ENCODE measurements at places on chromosomes 1 and 21.

GRCh38 chr1:160997323-160998038, 23.5 kb downstream of the F11R start:
- DNase-seq = no peak

- no peak for DNase-seq
These were observed 151.1 kb upstream of the DPT start for GRCh38 chr1:168879896-168880734.

DNA sequence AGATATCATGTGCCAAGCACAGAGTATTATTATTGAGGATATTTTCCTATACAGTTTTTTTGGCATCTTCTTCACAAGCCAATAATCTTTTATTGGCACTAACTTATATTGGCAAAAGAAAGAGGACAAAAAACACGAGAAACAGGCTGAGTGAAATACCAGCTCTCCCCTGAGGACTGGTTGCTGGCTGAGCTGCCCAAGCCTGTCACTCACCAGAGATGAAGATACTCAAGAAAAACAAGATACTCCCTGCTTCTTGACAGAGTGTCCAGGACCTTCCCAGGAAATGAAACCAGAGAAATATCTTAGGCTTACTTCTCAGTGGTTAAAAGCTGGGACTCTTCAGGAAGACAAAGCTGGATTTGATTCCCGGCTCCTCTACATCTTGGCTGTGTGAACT, 35.9 kb upstream of the ATP1B1 start:
- DNase-seq = no peak

- peak; percentile 23 for DNase-seq
These were observed 122.7 kb downstream of the LMO4 start for GRCh38 chr1:87451229-87451920.

DNA sequence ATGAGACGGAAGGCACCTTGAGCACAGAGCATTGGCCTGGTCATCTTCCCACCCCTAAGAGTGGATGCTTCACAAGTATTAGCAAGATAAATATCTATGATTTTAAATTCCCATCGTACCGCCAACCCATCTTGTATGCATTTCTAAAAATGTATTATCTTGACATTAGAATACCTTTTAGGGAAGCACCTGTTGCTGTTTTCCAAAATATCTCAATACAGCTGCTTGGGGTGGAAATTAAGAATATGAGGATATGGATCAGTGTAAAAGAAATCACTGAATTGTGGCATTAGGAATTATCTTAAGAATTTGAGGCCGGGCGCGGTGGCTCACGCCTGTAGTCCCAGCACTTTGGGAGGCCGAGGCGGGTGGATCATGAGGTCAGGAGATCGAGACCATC, 166.3 kb downstream of the ETS2 start:
- no peak for DNase-seq

- DNase-seq = no peak
These were observed 281.3 kb downstream of the VAV3 start for GRCh38 chr1:107683683-107684082.

DNA sequence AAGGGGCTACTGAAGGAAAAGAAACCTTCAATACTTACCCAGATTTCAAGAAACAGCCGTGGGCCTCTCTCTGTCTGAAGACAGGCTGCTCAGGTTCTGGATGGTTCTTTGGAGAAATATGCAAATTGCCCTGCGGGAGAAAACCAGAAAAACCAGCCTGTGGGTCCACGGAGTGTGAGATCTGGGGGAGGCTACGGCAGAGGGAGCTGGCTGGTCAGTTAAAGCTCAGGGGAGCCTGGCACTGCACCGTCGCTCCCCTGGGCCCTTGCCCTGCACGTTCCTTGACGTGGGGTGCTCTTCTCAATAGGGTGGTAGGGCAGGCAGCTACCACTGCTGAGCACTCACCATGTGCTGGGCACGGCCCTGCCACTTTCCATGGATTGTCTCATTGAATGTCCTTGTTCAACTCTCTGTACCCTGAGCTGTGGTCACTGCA, 12.7 kb downstream of the TMCO4 start:
- no peak for DNase-seq

DNA sequence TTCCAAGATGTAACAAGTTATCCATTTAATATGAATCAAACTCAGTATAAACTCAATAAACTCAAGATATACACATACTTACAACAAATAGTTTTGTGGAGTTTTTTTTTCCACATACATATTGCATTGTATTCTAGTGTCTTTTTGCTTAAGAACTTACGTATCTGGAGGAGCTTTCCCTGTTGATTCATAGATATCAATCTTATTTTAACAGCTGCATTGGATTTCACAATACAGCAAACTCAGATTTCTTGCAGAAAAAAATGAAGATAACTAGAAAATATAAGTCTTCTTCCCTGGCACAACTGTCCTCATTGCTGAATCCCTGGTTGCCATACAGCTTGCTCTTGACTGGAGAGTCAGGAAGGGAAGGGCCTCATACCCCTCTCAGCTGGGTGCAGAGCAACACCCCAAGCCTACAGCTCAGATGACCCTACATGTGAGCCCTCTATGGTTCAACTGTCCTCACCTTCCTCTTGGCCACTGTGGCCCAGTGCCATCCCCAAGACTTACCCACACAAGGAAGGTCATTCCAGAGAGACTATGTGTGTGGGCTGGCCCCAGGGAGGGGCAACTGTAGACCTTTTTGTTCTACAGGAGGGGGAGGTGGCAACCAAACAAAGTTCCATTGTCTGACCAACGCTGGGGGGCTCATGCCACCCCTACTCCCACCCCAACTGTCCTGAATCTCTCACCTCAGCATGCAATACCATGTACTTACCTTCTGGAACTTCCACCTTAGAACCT, 1.7 kb downstream of the MPZ start:
- no peak for DNase-seq

GRCh38 chr1:45673956-45674355, 12.4 kb downstream of the GPBP1L1 start:
- DNase-seq = no peak

DNA sequence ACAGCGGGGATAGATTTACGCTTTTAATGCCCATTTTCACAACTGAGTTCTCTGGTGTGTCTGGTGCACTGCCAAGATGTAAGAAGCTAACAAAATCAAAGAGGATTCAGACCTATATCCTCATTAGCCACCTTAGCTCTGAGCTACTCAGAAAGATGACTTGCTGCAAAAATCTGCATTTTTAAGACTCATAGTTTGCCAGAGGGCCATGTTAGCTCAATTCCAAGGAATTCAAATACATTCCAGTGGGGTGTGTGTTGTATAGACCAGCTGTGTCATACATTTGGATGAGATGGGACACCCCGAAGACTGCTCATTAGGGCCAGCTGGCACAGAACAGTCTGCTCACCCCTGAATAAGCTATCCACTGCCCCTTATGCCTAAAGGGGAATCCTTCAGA, 8.9 kb downstream of the DENND2D start:
- peak; percentile 63 for DNase-seq

DNA sequence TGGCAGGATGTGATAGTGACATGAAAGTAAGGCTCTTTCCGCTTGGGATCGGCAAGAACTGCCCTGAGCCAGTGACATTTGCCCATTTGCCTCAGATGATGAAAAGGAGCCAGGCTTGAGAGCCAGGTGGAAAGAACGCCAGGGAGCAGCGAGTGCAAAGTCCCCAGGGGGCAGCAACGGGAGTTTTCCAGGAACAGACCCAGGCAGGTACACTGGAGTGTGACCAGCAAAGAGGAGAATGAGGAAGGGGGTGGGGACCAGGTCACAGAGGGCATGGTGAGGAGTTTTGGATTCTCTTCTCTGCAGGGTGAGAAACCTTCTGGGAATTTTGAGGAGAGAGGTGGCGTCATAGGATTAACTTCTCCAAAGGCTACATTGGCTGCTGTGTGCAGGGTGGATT, 10.8 kb upstream of the ETS2 start:
- no peak for DNase-seq

- no peak for DNase-seq
These were observed 6.1 kb downstream of the PARK7 start for GRCh38 chr1:7967651-7968050.

DNA sequence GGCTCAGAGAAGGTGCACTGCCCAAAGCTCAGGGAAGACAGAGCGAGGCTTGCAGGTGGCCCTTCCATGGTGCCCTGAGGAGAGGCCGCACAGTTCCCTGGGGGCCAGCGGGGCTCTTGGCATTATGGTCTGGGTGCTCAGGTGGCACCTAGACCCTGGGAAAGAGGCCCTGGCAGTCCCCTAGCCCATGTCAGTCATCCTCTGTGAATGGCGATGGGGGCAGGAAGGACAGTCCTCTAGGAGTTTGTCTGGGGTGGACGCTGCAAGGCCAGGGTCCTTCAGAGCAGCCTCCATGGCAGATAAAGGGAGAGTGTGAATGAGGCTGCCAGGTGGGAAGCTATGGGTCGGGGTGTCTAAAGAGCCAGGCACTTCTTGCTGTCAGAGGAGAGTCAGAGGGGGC, 345.9 kb upstream of the VAMP3 start:
- no peak for DNase-seq

- DNase-seq = no peak
These were observed 121.2 kb downstream of the LMX1A start for GRCh38 chr1:165235155-165235776.

DNA sequence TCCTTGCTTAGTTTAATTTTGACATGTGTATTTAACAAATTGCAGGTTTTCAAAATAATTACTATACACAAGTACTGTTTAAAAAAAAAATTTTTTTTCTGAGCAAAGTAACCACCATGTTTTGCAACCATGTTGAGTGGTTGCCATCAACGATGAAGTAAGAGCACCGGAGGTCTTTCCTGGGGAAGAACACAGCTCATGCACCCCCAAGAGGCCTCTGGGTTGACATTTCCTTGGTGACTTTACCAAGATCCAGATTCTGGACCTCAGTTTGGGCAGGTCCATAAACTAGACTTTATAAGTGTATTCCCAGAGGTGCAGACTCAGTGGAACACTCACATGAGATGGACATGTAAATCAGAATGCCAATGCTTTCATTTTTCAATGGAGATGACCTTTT, 36.8 kb upstream of the RALGPS2 start:
- no peak for DNase-seq

DNA sequence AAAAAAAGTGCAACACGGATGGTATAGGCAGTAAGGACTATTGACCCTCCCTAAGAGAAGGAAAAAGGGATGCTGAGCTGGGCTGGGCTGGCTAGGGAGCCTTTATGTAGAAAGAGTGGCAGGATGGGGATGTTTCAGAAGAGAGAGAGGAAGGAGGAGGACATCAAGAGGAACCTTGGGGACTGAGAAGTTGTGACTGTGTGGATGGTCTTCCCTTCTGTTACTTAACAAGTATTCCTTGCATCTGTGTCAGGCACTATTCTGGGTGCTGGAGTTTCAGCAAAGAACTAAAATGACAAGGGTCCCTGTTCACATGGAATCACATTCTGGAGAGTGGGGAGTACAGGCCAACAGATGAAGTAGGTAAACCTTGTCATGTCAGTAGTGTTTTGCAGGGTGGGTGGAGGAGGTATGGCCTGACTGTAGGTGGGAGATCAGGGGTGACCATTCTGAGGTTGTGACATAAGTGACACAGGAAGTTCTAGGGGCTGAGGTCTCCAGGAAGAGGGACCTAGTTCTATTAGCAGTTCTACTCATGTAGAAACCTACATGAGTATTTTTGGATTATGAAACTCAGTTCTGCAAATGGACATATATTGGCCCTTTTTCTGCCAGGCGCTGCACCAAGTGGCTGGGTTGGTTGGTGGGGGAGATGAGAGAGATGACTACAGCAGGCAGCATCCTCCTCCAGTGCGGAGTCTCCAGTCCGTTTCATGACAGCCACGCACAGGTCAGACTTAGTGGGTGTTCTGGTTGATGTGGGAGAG, 53.8 kb downstream of the PRDM2 start:
- no peak for DNase-seq

GRCh38 chr1:63322944-63323864, 837 bp downstream of the FOXD3 start:
- no peak for DNase-seq

DNA sequence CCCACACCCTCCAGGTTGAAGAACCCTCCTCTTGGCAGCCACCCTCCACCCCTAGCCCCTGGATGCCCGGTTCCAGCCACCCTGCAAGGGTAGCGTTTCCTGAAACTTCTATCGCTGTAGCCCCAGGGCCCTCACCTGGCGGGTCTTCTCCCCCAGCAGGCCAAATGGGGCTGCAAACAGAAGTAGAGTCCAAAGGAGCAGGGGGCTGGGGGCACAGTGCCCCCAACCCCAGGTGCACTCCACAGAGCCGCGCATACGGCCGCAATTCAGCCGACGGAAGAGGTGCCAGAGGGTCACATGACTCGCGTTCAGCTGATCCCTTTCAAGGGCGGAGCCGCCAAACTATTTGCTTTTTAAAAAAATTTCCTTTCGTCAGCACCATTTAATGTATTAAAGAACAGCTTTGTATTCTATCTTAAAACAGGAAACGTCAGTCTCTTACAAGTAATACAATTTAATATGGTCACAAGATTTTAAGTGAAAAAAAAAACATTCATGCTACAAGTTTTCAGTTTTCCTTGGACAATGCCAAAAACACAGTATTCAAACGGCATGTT, at the start of gene GLMP:
Gene GLMP, minus strand, starts transcription at position 289 of the 557 bp plus-strand sequence. Its CDS starts 34 bp downstream, at position 255.
- no peak for DNase-seq

DNA sequence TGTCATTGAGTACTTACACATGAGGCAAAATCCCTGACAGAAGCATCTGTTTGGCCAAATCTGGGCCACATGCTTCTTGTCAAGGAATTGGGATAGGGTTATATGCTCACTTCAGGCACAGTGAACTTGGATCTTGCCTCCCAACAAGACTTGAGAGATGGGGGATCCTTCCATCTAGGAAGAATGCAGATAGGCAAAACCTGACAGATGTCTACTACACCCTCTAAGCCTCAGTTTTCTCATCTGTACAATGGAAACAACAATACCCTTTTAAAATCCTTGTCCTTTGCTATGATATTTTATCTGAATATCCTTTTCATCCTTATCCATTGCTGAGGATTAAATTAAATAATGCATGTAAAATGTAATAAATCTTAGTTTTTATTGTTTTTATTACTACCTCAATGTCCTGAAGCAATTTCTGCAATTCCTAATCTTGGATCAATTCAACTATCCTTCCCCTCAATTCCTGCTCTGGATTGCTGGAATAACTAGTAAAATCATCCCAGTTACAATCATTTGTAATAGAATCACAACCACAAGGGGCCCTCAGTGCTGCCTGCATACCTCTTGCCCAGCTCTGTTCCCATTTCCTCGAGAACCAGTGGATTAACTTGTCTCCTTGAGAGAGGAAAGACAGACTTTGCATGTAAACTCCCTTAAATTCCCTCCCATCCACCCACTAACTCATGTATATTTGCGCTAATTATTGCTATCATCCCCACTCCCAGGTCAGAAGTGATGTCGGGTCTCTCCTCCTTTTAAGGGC, 8.1 kb upstream of the XPR1 start:
- no peak for DNase-seq

GRCh38 chr1:161374373-161374772, 6.7 kb upstream of the CFAP126 start:
- DNase-seq = no peak

Data from HS-5 (cell line).